ENCODE measurements at places on chromosomes 2 and 18.

DNA sequence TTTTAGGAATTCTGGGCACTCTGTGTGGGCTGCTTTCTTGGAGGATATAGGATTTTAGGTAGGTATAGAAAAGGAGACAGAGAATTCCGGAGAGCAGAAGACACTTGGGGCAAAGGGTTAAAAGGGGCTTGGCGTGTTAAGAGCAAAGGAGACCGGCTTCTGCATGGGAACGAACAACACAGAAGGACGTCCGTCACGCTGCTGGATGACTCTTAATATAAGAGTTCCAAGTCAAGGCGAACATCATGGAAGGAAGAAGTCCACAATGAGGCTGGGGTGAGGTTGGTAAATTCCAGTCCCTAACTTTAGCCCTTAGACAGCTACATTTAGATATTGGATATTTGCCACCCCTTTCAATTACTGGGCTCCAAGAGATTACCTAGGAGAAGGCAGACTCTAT, 15.9 kb upstream of the SLC20A1 start:
- DNase-seq, result no peak

GRCh38 chr18:48791636-48792105, 159.1 kb downstream of the SMAD7 start:
- DNase-seq, result no peak

- no peak for DNase-seq
Measured at GRCh38 chr2:72214429-72215143, 66.9 kb upstream of the CYP26B1 start.

- no peak for DNase-seq
Measured at GRCh38 chr2:128685841-128686496, 367.3 kb upstream of the HS6ST1 start.

GRCh38 chr18:48123324-48123723, 192.9 kb upstream of the SMAD2 start:
- DNase-seq, result no peak

DNA sequence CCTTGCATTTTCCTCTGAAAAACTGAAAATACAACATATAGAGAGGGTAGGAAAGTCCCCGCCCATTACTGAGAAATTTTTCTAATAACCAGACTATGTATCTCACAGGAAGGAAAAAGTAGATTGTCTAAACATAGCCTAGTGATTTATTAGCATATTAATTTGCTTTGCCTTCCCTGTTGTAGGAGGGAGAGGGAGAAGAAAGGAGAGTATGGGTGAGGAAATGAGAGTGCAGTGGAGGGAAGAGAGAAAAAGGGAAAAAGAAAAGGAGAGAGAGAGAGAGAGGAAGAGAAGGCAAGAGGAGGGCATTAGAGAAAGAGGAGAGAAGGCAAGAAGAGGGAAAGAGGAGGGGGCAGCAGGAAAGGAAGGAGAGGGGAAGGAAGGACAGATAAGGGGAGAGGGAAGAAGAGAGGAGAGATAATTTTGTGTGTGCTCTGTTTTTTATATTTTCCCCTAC, 3.6 kb upstream of the KYNU start:
- DNase-seq, result no peak

- no peak for DNase-seq
Measured at GRCh38 chr18:58037163-58037562, 6.9 kb upstream of the NEDD4L start.

GRCh38 chr2:173972636-173973035, 7.5 kb upstream of the SP3 start:
- DNase-seq, result no peak

DNA sequence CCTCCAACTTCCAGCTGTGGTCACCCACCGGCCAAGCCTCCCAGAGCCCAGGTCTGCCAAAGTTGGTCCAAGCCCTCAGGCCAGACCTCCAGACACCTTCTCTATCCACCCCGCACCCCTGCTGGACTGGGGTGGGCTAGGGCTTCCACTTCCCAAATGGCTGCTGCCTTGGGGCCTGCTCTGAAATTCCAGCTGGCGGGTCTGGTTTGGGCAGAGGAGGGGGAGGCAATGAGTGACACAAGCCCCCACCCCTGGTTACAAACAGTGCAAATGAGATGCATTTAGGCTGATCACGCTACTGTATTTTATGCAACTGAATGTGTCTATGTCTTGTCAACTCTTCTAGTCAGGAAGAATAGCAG, 14.6 kb downstream of the POU3F3 start:
- DNase-seq, result no peak

- DNase-seq, result no peak
Measured at GRCh38 chr18:58249712-58250111, 205.7 kb downstream of the NEDD4L start.

DNA sequence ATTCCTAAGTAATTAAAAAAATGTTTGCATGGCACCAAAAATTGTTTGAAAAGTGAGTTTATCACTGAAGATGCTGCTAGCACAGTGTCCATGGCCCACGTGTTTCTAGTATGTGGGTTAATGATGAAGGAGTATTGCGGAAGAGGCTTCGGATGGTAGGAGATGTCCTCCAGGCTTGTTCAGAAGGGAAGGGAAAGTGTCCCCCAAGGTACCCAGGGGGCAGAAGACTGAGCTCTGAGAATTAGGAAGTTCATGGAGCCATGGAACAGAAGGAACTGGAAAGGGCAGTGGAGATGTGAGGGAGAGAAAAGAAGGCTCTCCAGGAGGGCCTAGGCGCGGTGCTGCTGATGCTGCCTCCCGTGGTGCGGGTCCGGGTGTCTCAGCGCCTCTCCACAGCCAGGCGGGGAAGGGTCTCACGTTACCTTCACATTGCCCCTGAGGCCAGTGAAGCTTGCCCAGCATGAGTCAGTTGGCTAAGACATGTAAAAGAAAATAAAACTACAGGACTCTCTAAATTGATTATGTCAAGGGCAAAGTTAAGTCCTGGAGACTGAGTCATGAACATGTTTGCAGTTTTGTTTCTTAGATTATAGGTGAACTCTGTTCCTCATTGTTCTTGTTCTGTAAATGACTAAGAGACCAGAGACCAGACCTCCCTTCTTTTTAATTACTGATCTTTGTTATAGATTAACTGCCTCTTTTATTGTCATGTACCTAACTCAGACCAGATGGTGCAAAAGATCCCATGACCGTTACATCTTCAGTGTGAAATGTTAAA, 89.0 kb downstream of the MTCL1 start:
- DNase-seq, result no peak

DNA sequence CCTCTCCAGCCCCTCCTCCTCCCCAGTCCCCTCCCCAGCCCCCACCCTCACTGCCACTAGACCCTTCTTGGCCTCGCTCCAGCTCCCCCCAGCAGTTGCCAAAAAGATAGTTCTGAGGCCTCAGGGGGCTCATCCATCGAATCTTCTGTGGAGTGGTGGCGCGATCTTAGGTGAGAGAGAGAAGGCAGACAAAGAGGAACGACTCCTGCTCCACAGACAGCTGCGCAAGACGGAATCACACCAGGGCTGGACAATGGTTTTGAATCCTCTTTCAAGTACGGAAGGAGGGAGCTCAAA, 68.1 kb downstream of the LAMA3 start:
- DNase-seq, result no peak

GRCh38 chr2:240431271-240431660, 4.2 kb upstream of the GPC1 start:
- no peak for DNase-seq

DNA sequence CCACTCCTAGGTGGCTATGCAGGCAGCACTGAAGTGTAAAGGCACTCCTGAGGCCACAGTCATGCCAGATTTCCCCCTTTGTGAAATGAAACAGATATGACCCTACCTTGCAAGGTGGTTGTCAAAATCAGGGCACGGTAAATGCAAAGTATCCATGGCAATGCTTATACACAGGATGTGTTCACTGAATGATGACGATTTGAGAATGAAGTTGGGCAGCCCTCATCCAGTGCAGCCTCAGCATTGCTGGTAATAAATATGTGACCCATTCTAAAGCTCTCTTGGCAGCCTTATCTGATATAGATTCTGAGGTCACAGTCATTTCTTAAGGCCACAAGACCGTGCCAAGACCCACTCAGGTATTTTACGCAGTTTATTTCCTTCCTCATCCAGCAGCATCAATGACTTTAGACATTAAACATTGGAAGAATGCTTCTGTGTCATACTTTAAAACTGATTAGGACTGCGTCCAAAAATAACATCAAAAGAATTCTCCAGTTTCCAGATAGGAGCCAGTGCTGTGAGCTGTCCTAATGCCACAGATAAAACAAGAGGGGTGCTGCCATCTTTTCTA, 125.5 kb upstream of the SERTAD2 start:
- no peak for DNase-seq

DNA sequence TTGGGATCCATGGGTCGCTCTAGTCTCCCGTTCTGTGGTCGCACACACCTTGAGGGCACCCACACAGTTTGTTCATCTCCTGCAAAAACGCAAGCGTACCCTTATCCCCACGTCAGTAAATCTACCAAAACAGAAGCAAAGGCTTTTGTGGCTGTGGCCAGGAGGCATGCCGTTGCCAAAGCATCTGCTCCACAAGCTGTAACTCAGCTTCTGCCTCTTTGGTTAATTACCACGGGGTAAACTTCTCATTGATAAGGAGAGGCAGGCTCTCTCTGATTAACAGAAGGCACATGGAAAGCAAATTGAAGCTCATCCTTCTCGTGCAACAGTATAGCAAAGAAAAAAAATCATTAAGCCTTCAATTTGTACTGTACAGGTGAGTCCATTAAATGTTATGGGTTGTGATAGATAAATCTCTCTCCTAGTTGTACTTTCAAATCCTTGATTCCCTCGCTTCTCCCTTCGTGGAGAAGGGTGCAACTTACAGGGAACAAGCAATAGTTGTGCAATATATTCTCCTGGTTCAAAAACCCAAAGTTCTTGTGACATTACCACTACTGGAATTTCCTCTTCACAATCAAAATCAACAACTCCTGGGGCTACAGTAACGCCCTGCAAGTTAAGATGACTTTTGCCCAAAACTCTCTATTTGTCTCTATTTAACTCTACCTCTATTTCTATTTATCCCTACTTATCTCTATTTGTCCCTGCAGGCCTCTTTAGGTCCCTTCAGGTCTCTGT, 10.3 kb downstream of the PECR start:
- no peak for DNase-seq

DNA sequence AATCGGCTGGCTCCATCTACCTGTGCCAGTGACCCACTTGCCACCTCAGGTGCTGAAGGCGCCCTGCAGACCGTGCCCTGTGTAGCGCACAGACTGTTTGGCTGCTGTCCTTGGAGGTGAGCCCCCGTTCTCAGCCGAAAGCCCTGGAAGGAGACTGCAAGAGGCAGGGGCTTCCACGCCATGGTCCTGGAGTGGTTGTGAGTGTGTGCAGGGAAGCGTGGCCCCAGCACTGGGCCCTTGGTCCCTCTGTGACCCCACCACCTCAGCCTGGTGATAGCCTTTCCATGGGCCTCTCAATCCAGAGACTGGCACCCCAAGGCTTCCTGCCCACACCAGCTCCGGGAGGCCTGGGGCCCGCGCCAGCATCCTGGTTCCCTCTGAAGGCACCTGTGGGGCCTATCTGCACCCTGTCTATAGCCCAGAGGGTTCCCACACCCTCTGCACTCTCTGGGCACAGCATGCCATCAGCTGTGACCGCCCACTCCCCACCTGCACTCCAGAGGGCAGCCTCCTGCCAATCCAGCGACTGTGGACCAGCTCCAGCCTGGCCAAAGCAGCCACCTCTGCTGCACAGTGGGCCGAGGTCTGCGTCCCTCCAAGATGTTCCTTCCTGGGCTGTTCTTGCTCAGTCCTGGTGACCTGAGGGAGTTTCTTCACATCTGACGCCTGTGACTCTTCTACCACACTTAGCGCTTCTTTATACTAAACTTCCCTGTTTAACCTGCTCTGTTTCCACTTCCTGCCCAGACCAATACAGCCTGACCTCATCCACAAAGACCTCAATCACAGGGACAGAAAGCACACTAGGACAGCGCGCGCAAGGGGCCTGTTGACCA, 109.5 kb downstream of the EIPR1 start:
- no peak for DNase-seq

DNA sequence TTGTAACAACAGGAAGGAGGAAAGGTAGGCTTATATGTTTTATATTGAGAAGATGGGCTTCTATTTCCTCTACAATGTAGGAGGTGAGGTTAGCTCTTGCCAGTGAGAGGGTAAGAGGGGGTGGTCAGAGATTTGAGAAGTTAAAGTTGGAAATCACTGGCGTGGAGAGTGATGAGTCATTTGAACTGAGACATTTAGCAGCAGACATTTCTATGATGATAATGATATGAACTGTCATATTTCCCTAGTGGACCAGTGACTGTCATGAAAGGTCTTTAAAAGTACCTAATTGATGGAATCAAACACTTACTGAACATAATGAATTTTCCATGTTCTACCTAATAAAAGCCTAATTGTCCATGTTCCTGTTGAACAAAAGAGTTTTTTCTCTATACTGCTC, 126.1 kb downstream of the FAM161A start:
- no peak for DNase-seq

GRCh38 chr18:7436166-7436565, 130.9 kb upstream of the PTPRM start:
- DNase-seq, result no peak

DNA sequence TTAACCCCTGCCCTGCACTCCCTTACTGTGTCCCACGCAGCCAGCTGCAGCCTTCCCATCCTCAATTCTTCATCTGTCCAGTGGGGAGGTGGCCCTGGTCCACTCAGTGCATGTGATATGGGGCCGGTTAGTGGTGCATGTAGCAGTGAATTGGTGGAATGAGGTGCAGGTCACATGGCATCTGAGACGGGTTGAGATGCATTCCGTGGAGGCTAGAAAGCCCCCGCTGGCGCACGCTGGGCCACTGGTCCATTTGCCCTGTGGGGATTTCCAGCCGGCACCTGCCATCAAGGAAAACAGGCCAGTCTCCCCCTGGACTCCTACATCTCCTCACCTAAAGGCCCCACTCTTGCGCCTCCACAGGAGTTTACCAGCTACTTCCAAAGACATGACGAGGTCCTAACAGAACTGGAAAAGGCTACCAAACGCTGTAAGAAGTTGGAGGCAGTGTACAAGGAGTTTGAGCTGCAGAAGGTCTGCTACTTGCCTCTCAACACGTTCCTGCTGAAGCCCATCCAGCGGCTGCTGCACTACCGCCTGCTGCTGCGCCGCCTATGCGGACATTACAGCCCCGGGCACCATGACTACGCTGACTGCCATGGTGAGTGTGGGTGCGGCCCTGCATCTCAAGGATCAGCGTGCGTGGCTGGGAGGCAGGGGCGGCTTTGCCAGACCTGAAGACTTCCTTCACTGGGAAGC, 40.5 kb downstream of the STK25 start:
- no peak for DNase-seq

DNA sequence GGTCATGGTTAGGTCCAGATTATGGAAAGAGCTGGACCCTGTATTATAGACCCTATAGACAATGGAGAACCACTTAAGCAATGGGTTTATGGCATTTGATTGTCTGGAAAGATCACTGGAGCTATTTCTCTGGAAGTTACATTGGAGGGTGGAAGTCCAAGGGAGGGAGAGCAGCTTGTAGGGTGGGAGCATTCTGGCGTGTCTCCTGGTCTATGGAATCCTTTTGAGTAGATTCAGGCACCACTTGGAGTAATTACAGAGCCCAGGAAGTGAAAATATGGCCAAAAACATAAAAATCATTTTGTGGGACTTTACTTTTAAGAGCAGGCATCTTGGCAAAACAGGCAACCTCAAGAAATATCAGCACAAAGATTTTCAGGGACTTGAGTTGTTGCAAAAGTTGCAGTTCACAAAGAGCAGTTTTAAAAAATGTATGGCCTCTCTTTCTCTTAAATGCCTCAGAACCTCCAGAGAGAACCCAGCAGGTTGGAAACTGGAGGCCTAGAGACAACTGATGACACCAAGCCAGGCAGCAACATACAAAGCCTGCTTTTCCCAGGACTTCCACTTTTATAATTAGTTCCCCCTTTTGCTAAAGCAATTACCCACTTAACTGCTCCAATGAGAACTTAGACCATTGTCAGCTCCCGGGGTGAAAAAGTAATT, 331.0 kb downstream of the MYCN start:
- no peak for DNase-seq

Data from COR-L47 (cell line).